ENCODE measurements at places on chromosomes 2 and 18.

- DNase-seq: no peak
These were observed 24.4 kb upstream of the FAM117B start for GRCh38 chr2:202610380-202610779.

DNA sequence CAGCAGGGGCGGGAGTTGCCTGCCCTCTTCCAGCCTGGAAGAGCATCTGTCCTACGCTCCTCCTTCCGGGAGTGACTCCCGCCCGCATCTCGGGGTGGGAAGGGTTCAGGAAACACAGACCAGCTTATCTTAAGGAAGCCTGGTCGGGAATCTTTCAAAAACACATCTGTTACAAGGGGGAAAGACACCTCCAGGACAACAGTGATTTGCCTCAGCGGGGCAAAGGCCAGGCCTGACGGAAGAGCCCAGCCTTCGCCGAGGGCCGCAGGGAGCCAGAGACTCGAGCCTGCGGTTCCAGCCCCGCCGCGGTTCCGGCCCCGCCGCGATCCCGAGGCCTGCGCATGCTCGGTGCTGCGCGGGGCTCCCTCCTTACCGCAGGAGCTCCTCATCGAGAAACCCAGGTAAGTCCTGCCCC, 38.1 kb upstream of the TGIF1 start:
- DNase-seq: peak; percentile 40

- DNase-seq: no peak
These were observed 32.8 kb downstream of the KATNAL2 start for GRCh38 chr18:46950064-46950656.

- no peak for DNase-seq
These were observed 571.9 kb downstream of the CPS1 start for GRCh38 chr2:211128287-211128686.

- DNase-seq: no peak
These were observed 64.1 kb downstream of the PTPN4 start for GRCh38 chr2:119823734-119824334.

DNA sequence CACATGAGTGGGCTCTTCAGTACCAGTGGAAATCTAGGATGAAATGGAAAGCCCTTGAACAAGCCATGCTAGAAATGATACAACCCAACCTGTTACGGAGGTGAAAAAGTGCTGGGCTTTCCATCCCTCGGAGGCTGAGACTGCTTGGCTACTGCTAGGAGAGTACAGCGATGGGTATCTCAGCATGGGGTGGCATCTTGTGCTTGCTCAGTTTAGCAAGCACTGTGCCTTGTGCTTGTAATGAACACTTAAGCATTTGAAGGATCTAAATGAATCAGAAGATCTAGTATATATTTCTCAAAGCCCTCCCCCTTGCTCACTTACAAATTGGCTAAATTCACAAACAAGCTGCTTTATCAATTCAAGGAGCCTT, 44.3 kb upstream of the EHBP1 start:
- DNase-seq: no peak

DNA sequence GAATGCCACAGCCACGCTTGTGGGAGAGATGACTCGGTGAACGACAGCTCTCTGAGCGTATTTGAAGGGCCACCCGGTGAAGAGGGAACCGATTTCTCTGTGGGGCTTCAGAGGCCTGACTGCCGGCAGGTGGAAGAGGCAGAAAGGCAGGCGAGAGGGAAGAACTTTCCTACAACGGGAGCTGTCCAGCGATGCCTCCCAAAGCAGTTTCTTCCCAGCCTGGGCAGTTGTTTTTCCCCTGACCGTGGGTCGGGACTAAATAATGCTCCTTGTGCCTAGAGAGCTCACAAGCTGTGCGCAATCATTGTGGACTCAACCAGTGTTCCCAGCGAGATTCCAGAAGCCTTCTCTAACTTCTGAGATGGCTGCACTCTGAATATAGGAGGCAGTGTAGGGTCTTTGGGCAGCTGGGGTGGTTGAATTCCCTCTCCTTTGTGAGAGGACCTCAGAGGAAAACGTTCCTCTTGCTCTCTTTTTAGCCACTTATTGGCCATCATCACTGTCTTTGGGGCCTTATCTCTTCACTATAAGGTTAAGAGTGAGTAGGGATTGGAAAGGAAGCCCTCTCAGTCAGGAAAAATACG, 710 bp downstream of the SEC11C start:
- no peak for DNase-seq

- DNase-seq: peak; percentile 39
These were observed 53.5 kb upstream of the ID2 start for GRCh38 chr2:8628179-8628865.
